ENCODE measurements at places on chromosomes 4 and X.
A peak's percentile ranks its signal among the peaks of the same experiment; 100 is the strongest.

DNA sequence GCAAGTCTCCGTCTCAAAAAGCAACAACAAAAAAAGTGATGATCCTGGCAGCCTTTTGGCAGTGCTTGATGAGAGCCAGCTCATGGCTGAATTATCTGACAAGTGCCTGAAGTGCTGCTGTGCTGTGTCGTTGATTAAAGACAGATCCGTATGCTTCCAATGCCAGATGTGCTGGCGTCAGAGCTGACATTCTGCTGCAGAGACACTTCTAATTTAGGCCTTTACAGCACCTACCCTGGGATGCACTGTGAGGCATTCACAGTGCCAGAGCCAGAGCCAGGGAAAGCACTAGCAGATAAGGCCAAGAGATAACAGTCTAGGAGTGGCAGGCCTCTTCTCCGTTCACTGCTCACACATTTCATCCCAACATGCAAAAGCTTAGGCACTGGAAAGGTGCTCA is 995.5 kb downstream of the RAB28 start:
- DNase-seq = no peak

GRCh38 chr4:6873291-6873690 is 36.3 kb upstream of the TBC1D14 start:
- no peak for DNase-seq

- DNase-seq = no peak
Observed at GRCh38 chr4:40395908-40396793, 61.0 kb downstream of the CHRNA9 start.

- no peak for DNase-seq
Observed at GRCh38 chr4:125762537-125762936, 447.8 kb downstream of the FAT4 start.

DNA sequence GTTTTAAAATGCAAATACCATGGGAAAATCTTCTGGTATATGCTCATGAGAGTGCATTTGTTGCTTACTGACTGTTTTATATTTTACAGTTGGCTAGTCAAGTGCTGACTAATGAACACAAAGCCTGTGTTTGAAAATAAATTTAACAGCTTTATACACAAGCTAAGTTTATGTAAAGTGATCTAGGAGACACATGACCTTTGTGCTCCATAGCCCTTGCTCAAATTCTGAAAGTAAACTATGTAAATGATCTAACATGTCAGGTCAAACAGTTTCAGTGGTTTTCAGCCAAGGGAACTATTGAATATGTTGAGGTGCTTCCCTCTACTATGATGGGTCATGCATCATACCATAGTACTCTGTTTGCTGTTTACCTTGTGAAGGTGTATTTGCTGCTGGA is 36.7 kb downstream of the DIAPH2 start:
- no peak for DNase-seq

- no peak for DNase-seq
Observed at GRCh38 chr4:152068866-152069265, 308.1 kb upstream of the GATB start.

DNA sequence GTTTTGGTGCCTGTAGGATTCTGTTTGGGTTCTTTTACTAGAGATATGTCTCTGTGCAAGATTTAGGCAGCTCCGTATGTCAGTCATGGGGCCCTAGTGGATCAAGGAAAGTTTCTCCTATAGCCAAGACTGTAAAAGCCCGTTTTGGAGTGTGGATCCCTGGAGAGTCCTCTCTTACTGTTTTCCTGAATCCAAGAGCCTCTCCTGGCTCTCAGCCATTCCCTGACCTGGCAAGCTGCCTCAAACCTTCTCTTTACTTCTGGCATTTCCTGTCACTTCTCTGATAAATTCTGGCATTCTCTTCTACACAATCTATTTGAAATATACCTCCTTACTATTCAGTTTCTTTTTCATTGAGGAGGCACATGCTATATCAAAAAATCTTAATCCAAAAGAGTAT is 41.4 kb downstream of the DCAF12L2 start:
- DNase-seq = no peak

GRCh38 chrX:17596546-17597205 is 140.6 kb upstream of the SCML1 start:
- DNase-seq = no peak

- no peak for DNase-seq
Observed at GRCh38 chrX:40265936-40266335, 168.2 kb upstream of the BCOR start.

DNA sequence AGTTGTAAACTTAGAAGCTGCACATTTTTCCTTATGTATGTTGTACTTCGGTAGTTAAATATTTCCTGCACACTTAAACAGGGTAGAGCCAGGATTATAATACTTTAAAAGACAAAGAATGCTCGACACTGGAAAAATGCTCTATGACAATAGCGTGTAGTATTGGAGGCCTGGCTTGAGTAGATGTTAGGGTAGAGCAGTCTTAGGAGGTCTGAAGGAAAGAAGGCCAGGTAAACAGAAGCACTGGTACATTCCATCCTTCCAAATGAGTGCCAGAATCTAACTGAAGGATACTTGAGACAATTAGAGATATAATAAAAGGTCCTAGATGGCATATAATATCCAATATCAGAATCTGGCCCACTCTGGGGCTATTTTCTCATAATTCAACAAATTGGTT is 42.3 kb downstream of the ATXN3L start:
- no peak for DNase-seq

GRCh38 chr4:176377780-176378179 is 58.0 kb downstream of the SPCS3 start:
- DNase-seq = peak; percentile 14

DNA sequence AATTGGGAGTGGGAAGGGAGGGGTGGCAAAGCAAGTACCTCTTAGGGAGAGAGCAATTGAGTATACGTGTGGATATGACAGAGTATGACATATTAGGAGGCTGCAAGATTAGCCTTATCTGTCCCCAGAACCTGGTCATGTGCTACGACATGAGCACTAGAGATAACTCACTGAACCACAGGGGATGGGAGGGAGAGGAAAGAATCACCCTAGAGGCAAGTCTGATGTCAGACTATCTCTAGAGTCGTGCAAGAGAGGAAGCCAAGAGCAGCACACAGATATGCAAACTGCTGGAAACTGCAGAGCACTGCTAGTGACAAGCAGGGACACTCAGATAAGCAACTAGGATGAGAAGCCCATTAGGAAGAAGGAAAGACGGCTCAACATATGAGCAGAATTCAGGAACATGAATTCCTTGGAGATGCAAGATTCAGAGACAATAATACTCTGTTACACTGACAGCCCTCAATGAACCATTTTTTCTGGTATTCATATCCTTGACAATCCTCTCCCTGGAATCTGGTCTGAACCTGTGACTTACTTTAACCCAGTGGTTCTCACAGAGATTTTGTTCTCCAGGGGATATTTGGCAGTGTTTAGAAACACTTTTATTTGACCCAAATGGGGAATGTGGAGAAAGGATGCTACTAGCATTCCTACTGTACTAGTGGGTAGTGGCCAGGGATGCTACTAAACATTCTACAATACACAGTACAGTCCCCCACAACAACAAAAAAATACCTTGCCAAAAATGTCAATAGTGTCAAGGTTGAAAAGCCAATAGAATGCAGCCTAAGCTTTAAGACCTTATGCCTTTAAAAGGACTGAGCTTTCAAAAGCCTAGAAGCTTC is 84.0 kb upstream of the BMP2K start:
- no peak for DNase-seq

GRCh38 chr4:162804351-162804924 is 362.3 kb downstream of the NAF1 start:
- DNase-seq = no peak

DNA sequence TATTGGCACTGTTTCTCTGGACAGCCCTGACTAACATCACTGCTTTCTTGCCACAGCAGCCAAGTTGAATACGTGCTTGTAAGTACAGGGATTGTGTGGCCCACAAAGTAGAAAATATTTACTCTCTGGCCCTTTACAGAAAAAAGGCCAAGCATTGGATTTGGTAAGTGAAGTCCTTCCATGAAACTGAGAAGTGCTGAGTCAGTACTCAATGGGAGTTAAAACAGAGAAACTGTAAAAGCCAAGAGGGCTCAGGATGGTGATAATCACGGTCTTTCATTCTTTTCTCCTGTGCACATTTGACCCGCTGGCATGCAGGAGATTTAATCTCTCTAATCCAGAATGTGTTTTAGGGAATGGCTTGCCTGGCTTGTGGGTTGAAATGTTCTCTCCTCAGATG is 46.1 kb downstream of the TBL1X start:
- DNase-seq = no peak

- no peak for DNase-seq
Observed at GRCh38 chrX:124087000-124087746, 125.7 kb downstream of the STAG2 start.

GRCh38 chr4:38759113-38759789 is 23.5 kb downstream of the TLR10 start:
- DNase-seq = peak; percentile 55

DNA sequence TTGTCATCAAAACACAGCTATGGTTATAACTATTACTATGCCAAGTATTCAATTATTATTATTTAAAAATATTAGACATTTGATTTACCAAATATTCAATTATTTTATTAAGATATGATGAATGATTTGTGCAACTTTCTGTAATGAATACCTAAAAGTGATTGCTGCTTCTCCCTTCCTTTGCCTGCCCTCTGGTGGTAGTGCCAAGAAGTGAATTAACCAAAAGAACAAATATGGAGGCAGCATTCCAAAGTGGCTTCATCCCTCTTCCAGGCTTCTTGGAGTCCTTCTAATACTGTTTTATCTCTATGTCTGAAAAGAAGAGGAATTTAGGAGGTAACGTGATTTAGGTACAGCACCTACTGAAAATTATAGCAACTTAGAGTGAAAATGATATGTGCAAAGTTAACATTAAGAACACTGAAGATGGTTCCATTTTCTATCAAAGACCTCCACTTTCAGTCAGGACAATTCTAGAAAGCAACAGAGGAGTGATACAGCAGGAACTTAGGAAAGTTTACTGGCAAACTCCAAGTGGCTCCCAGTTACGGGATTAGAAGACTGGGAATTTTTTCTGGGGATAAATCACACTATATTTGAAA is 43.0 kb downstream of the ENPEP start:
- peak; percentile 42 for DNase-seq

GRCh38 chr4:47120783-47121182 is 89.4 kb downstream of the GABRB1 start:
- DNase-seq = no peak

DNA sequence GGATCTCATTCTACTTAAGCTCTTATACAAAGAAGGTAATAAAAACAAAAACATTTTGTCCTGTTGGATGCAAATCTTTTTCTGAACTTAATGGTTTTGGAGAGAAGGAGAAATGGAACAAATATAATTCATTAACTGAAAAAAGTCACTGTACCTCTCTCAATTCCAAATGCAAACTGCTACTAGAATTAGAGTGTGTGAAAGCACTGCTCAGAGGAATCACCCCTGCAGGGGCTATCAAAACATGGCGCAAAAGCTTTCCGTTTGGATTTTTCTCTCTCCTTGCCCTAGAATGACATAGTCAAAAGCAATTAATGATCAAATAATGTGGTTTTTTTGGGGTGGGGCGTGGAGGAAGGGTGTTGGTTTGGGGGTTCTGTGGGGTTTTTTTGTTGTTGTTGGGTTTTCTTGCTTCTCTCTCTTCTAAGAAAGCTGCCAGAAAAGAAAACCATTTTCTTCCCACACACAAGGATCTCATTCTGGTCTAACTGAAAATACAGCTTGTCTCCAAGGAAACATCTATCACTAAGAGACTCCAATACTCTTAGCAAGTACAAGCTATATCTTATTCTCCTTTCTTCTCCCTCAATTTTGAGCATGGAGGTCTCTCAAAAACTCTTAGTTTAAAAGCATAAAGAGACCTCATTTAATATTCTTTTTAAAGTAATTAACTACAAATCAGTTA is 41.6 kb downstream of the USP46 start:
- peak; percentile 53 for DNase-seq

DNA sequence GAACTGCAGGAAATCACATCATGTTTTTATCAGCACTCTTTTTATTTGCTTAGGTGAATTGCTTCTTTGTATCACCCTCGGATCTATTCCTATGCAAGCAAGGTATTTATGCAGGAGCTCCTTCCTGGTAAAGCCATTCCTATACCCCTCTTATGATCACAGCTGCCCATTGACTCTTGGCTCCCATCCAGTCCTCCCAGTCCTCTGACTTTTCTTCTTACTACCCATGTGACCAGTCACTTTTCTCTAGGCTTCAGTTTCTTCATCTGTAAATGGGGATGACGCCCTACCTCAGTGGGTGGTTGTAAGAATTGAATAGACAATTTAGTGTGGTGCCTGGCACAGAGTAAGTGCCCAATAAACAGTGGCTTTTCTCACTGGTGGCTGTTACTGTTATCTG is 144.9 kb downstream of the FHIP1A start:
- no peak for DNase-seq

DNA sequence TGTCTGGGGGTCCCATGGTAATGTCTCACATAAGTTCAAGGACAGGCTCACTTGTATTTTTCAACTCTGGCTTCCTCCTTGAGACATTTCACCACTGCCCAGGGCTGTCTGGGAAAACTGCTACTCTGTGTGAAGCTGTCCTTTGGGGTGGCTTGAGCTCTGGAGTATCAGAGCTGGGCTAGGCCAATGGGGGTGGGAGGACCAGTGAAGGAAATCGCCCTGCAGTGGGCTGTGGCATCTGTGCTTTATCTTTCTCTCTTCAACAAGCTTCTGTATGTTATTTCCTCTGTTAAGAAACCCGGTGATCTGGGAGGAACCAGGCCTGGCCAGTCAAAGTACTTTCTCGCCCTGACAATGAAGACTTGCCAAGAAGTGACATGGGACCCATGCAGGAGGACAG is 87.4 kb downstream of the SMIM20 start:
- no peak for DNase-seq

DNA sequence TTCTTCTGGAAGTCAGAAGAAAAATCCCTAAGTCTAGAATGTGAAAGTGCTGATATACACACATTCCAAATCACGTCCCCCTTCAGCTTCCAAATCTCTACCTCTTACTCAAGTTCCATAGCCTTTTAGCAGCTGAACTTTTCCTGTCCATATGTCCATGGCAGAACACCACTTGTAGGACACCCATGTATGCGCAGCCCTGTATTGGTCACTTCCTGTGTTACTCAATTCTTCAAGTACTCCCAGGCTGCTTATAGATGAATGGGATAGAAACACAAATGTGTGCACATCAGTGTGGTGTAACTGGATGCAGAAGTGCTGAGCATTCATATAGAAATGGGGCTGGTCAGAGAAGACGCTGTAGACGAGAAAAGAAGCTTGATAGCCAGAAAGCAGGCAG is 18.8 kb downstream of the SRPX2 start:
- DNase-seq = no peak

GRCh38 chr4:168449719-168450452 is 30.4 kb downstream of the DDX60L start:
- no peak for DNase-seq

GRCh38 chr4:125169192-125169591 is 145.6 kb upstream of the FAT4 start:
- DNase-seq = no peak

GRCh38 chr4:142334931-142335330 is 511.2 kb downstream of the INPP4B start:
- no peak for DNase-seq

- DNase-seq = no peak
Observed at GRCh38 chr4:100968046-100968445, 379.3 kb downstream of the PPP3CA start.

GRCh38 chr4:120286813-120287212 is 220.2 kb upstream of the MAD2L1 start:
- no peak for DNase-seq

GRCh38 chrX:136130931-136131833 is 16.2 kb upstream of the FHL1 start:
- no peak for DNase-seq

Data from CD4-positive, alpha-beta T cell treated with Interleukin-4 for 1 hour (primary cell).